ENCODE measurements at places on chromosomes 5 and 9.

GRCh38 chr5:148384380-148384737, 601 bp downstream of the FBXO38 start:
- no peak for DNase-seq

DNA sequence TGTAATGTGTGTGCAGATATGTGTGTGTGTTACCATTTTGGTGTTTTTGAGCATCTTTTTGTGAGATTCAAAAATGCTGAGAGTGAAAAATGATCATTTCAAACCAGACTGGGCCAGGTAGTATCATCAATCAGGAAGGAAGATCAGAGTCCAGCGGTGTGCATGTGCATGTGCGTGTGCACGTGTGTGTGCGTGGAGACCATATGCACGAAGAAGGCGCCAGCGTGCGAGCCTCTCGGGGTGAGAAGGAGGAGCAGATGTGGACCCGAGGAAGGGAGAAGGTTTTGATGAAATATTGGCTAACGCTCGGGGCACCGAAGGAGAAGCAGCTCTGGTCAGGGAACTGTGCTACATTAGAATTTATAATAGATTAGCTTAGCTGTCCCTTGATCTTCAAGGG, 516.4 kb downstream of the CCDC171 start:
- DNase-seq: no peak

GRCh38 chr5:168426007-168426863, 60.0 kb upstream of the RARS1 start:
- DNase-seq: no peak

DNA sequence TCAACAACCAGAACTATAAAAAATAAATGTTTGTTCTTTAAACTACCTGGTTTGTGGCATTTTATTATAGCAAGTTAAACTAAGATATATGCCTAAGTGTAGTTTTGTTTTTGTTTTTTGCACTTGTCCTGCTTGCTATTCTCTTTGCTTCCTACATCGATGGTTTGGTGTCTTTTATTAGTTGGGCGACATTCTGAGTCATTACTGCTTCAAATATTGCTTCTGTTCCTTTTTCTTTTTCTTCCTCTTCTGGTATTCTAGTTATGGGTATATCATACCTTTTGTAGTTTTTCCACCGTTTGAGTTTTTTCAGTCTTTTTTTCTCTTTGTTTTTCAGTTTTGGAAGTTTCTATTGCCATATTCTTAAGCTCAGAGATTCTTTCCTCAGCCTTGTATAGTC, 86.9 kb downstream of the MACIR start:
- no peak for DNase-seq

DNA sequence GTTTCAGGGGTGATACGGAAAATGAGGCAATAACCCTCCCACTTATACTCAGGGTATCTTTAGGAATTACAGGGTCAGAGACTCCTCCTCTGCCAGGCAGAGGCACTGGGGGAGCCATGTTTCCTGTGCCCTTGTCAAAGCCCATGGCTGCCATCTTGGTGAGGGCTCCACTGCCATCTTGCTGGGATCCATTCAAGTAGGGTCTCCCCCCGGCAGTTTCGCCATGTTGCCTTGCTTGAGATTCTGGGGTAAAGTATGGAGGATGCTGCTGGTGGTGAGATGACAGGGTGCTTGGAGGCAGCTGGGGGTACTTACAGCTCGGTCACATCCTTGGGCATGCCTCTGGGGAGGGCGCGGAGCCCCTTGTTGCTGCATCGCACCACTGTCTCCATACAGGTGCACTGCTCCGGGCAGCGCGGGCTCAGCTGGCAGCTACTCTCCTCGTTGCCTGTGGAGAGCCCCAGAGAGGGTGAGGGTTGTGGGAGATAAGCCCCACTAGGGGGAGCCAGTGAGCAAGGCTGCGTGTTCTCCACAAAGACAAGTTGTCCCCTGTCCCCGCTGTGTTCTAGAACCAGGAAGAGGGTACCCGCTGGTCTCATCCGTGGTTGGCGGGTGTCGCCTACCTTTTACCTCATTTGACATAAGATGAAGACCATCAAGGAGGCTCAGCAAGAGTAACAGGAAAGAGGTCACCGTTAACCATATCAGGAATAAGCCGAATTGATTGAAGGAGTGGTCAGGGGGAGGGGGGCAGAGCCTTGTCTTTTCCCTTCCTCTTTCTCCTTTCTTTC, 169.0 kb upstream of the PANK3 start:
- no peak for DNase-seq

DNA sequence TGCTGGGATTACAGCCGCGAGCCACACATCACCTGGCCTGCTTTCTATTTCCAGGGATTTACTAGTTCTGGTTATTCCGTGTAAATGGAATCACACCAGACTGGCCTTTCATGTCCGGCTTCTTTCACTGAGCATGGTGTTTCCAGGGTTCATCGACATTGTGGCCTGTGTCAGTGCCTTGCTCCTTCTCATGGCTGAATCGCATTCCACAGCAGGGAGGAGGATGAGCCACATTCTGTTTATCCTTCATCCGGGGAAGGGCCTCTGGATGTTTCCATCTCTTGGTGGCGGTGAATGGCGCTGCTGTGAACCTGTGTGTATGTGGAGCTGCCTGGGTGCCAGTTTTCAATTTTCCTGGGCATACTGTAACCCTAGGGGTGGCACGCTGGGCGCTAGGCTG, 58.7 kb upstream of the RNU6ATAC start:
- DNase-seq: no peak

GRCh38 chr5:113446358-113446927, 11.7 kb upstream of the TSSK1B start:
- no peak for DNase-seq
